ENCODE measurements at places on chromosomes 11 and 22.
A peak's percentile ranks its signal among the peaks of the same experiment; 100 is the strongest.

GRCh38 chr11:12043959-12044791, 35.7 kb upstream of the DKK3 start:
- DNase-seq = peak; percentile 97

GRCh38 chr22:36727927-36728488, 24.5 kb upstream of the CACNG2 start:
- DNase-seq = no peak

DNA sequence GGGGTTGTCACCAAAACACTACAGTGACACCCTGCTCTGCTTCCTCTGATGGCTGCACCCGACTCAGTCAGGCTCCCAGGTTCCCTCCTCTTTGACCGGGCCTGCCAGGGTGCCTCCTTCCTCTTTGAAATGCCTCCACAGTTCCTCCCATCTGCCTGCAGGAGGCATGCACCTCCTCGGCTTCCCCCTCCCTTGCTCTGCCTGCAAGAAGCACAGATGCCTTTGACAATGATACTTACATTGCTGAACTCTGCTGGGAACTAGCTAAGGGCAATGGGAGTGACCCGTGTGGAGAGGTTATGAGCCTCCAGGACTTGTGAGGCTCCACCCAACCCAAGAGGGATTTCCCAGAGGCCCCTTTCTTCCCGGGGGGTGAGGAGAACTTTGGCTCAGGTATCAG, 674.1 kb downstream of the OPCML start:
- DNase-seq = peak; percentile 7

DNA sequence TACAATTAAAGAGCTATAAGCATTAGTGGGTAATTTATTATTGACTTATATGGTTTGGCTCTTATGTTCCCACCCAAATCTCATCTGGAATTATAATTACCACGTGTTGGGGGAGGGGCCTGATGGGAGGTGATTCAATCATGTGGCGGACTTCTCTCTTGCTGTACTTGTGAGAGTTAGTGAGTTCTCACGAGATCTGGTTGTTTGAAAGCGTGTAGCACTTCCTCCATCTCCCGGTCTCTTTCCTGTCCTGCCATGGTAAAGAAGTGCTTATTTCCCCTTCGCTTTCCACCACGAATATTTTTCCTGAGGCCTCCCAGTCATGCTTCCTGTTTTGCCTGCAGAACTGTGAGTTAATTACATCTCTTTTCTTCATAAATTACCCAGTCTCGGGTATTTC, 28.1 kb upstream of the CHORDC1 start:
- DNase-seq = no peak

DNA sequence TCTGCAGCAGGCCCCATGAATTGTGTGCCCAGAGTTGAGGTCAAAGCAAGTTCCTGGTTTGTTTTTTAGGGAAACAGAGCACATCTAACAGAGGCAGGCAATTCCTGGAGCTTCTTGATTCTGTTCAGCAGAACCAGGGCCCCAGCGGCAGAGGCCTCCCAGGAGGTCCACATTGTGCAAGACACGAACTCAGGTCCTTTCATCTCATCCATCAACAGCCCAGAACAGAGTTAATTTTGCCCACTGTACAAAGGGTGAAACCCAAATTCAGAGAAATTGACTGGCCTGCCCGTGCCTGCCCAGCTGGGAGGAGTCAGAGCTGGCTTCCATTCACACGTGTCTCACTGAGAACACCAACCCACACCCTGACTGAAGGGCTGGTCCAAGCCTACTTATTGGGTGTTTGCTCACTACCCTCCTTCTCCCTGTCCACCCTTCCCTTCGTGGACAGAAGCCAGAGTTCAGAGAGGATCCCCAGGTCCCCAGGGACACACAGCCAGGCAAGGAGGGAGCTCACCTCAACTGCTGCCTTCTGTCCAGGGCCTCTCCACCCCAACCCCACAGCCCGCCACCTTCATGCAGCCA, 607.1 kb downstream of the TBC1D22A start:
- DNase-seq = no peak

Measured in iris pigment epithelial cell (primary cell).